BE2C (cell line): ENCODE measurements at places on chromosomes 4 and X.
A peak's percentile ranks its signal among the peaks of the same experiment; 100 is the strongest.

DNA sequence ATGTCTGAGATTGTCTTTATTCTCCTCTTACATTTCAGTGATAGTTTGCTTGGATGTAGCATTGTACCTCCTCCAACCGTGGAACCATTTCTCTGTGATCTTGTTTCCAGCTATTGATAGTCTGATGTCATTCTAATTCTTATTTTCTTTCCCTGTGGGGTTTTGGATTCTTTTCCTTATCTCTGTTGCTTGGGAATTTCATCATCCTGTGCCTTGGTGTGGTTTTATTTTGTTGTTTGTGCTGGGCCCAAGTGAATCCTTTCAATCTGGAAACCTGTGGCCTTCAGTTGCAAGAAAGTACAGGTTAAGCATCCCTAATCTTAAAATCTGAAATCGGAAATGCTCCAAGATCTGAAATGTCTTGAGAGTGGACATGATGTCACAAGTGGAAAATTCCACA, 22.0 kb downstream of the MSX1 start:
- no peak for DNase-seq

DNA sequence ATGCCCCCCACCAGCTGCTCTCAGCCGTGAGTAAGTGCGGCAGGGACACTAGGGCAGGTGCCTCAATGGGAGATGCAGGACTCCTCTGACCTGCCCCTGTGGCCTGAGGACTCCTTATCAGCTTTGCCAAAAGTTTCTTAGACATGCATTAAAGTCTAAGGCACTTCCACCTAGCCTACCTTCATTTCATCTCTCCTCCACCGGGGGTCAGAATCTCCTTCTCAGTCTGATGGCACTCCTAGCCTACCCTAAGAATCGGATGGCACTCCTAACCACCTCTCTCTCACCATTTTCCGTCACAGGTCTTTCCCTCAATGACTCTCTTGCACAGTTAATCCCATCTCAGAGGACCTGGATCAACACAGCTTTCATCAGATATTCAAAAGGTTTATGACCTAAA, 85.9 kb downstream of the OTC start:
- peak; percentile 7 for DNase-seq

GRCh38 chrX:142134533-142134932, 70.6 kb downstream of the MAGEC2 start:
- DNase-seq: no peak

- peak; percentile 33 for DNase-seq
Measured at GRCh38 chr4:6474053-6474568, 1.7 kb upstream of the PPP2R2C start.

DNA sequence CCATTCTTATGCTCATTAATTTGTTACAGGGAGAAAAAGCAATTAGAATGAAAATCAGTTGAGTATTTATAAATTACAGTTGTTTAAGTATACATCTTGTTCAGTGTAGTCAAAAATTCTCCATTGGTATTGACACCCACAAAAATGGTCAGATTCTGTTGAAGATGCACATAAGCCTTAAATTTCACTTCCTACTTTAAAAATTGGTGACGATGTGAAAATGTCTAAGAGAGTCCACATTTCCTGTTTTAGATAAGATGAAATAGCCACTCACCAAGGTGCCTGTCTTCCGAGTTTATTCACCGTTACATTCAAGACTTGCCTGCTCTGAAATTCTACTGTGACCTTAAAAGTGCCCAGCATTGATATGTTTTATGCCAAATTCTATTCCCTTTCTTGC, 93.6 kb downstream of the GPR143 start:
- DNase-seq: no peak

- no peak for DNase-seq
Measured at GRCh38 chr4:142882159-142882558, 36.1 kb upstream of the INPP4B start.

- no peak for DNase-seq
Measured at GRCh38 chr4:174521800-174522182, 497 bp downstream of the HPGD start.

DNA sequence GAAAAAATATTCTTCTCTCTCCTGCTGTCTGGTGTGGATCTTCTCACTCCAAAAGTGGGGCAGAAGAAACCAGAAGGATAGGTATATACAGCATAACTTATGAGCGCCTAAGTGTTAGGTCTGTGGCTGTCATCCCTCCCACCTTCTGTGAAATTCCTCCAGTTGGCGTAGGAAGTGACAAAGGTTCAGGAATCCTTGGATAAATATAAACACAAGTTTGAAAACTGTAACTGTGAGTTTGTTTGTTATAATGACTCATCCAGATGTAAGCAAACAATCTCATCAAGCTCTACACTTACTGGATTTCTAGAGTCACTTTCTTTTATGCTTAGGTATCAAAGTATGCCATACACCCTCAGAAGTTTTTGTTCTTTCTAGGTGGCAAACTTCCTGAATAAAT, 405.2 kb downstream of the FAT4 start:
- DNase-seq: no peak
